ENCODE measurements at places on chromosomes 4 and X. TPM values are rescaled to one million over a fixed set of nuclear protein-coding genes. Genes with fewer than 3 reads are reported as not detected.

DNA sequence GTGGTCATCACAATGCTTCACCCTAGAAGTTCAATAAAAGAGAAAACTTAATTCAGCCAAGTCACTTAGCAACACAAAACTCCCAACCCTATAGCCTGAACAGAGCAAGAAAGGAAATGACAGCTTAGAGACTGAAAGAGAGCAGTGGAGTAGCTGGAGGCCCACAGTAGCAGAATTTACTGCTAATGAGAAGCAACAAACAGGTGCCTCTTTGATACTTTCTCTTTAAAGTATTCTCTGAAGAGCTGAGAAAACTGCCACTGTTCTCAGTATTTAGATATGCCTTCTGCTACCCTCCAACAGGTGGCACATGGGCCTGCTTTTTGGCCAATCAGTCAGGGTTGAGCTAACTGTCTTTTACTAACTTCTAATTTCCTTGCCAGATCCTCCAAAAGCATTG is 240.0 kb downstream of the GPC3 start:
- no peak overlapping the region for H3K27ac ChIP-seq
- DNase-seq, result peak; percentile 7
- no peaks in the 10 kb centered on the region for H3K4me1 ChIP-seq
- no peak overlapping the region for H3K4me3 ChIP-seq
- H3K27me3 ChIP-seq, result no peaks in the 10 kb centered on the region
- H3K36me3 ChIP-seq, result no peaks in the 10 kb centered on the region

Gene TREX2
- 1.3 TPM for polyA plus RNA-seq

DNA sequence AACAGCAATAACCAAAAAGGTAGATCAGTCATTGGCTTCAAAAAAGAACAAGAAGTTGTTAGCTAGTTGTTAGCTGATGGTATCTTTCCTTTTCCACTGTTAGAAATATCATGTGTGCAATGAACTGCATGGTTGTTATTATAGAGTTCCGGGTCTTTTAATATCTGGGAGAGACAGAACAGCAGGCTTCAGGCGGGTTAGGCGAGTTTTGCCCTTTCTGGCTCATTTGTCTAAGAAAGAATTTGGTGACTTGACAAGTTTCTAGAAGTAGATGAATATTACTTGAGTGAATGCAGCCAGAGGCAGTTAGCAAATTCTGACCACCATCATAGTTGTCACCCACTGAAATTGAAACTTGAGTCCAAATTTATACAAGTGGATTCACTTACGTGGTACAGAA is 88.9 kb upstream of the MID1 start:
- peaks cover 4% of the 10 kb centered on the region for H3K4me1 ChIP-seq
- H3K36me3 ChIP-seq, result no peaks in the 10 kb centered on the region
- no peak overlapping the region for H3K27ac ChIP-seq
- H3K4me3 ChIP-seq, result no peak overlapping the region
- DNase-seq, result no peak

- no peak overlapping the region for H3K4me3 ChIP-seq
- H3K27me3 ChIP-seq, result peaks cover 7% of the 10 kb centered on the region
- no peaks in the 10 kb centered on the region for H3K36me3 ChIP-seq
- H3K4me1 ChIP-seq, result no peaks in the 10 kb centered on the region
These were observed 197.8 kb upstream of the AGTR2 start for GRCh38 chrX:115972717-115973116.

DNA sequence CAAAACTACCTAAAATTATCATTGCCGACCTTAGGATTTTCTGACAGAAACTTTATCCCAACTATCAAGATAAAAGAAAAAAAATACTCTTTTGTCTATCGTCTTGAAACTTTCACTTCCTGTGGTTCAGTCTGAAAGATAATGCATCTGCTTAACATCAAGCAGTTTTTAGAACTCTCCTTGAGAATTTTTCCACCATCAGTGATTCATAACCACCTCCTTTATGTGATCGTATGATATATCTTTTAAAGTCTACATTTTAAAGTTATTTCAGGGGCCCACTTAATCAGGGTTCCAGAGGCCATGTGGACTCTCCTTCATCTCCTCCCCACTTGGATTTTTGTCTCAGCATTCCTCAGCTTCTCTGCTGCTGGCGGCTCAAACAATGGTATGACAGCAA is 272.8 kb upstream of the TENM3 start:
- peaks cover 10% of the 10 kb centered on the region for H3K4me1 ChIP-seq
- no peak overlapping the region for H3K27ac ChIP-seq
- H3K36me3 ChIP-seq, result no peaks in the 10 kb centered on the region
- no peaks in the 10 kb centered on the region for H3K27me3 ChIP-seq
- DNase-seq, result no peak

Gene PAGE1
- polyA plus RNA-seq, result not detected

- DNase-seq, result peak; percentile 6
- peak overlapping the region; percentile 77 for H3K4me3 ChIP-seq
- no peaks in the 10 kb centered on the region for H3K36me3 ChIP-seq
- no peak overlapping the region for H3K27ac ChIP-seq
- H3K27me3 ChIP-seq, result no peaks in the 10 kb centered on the region
These were observed 524.9 kb upstream of the HTR2C start for GRCh38 chrX:114058988-114059418.

GRCh38 chrX:34918091-34918736 is 24.4 kb upstream of the FAM47B start:
- no peak overlapping the region for H3K27ac ChIP-seq
- no peak for DNase-seq
- H3K36me3 ChIP-seq, result no peaks in the 10 kb centered on the region

GRCh38 chrX:107935664-107936433 is 46.3 kb downstream of the TEX13B start:
- H3K27ac ChIP-seq, result no peak overlapping the region
- no peaks in the 10 kb centered on the region for H3K4me1 ChIP-seq
- H3K36me3 ChIP-seq, result no peaks in the 10 kb centered on the region

- H3K4me1 ChIP-seq, result no peaks in the 10 kb centered on the region
- no peak overlapping the region for H3K27ac ChIP-seq
- H3K4me3 ChIP-seq, result no peak overlapping the region
- H3K27me3 ChIP-seq, result no peaks in the 10 kb centered on the region
These were observed 2011.9 kb upstream of the PCDH10 start for GRCh38 chr4:131137196-131137595.

Gene TKTL2
- not detected for polyA plus RNA-seq

Gene WWC2
- 0.88 TPM for polyA plus RNA-seq

- DNase-seq, result no peak
- no peak overlapping the region for H3K27ac ChIP-seq
- peaks cover 56% of the 10 kb centered on the region for H3K4me1 ChIP-seq
- H3K4me3 ChIP-seq, result no peak overlapping the region
These were observed 13.6 kb downstream of the JADE1 start for GRCh38 chr4:128823025-128823661.

Gene GAGE12J
- polyA plus RNA-seq, result not detected

DNA sequence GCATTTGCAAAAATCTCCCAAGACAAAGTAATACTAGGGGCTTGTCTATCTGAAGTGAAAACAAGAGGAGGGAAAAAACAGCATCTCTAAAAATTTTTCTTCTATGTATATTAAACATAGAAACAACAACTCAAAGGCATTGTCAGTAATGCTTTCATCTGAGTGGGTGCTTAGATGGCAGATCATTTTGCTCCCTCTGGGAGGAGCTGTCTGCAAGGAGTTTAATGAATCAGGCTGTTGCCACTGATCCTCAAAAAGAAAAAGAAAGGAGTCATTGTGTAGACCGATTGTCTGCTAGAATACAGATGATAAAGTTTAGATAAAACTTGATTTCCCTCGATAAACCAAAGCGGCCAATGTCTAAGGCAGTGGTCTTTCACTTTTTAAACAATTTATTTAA is 49.7 kb upstream of the KLHL8 start:
- no peak overlapping the region for H3K27ac ChIP-seq
- H3K27me3 ChIP-seq, result peaks cover 15% of the 10 kb centered on the region
- no peak for DNase-seq
- peaks cover 4% of the 10 kb centered on the region for H3K4me1 ChIP-seq
- no peak overlapping the region for H3K4me3 ChIP-seq

Gene ART3
- polyA plus RNA-seq, result not detected

- H3K36me3 ChIP-seq, result no peaks in the 10 kb centered on the region
- H3K27me3 ChIP-seq, result no peaks in the 10 kb centered on the region
- H3K4me1 ChIP-seq, result no peaks in the 10 kb centered on the region
- no peak for DNase-seq
These were observed 746.7 kb downstream of the STPG2 start for GRCh38 chr4:97396605-97397004.

GRCh38 chrX:78124307-78124706 is 15.1 kb downstream of the TAF9B start:
- H3K36me3 ChIP-seq, result peaks cover 9% of the 10 kb centered on the region
- no peak for DNase-seq
- H3K27me3 ChIP-seq, result no peaks in the 10 kb centered on the region
- H3K4me1 ChIP-seq, result no peaks in the 10 kb centered on the region

Gene PIN4
- 40.2 TPM for polyA plus RNA-seq

- no peaks in the 10 kb centered on the region for H3K27me3 ChIP-seq
- peaks cover 69% of the 10 kb centered on the region for H3K4me1 ChIP-seq
- peaks cover 21% of the 10 kb centered on the region for H3K36me3 ChIP-seq
- peak; percentile 44 for DNase-seq
These were observed 2.1 kb upstream of the RHOH start for GRCh38 chr4:40194602-40195161.

GRCh38 chrX:108740299-108740774 is 4.0 kb upstream of the IRS4 start:
- no peak overlapping the region for H3K4me3 ChIP-seq

DNA sequence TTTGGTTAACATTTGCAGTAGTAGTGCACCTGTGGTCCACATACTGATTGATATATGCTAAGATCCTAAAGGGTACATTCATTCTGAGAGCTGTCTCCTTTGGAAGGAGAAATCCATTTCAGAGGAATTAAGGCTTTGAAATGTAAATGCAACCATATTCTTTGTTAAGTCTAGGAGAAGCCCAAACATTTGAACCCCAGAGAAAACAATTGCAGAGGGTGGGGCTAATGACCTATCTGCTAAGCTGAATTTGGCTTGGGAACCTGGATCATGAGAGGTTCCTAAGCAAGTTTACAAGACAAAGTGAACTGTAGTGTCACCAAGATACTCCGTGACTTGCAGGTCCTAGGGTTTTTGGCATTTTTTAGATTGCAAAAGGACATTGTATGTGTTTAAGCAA is 41.2 kb downstream of the LAS1L start:
- no peaks in the 10 kb centered on the region for H3K4me1 ChIP-seq
- no peaks in the 10 kb centered on the region for H3K27me3 ChIP-seq

DNA sequence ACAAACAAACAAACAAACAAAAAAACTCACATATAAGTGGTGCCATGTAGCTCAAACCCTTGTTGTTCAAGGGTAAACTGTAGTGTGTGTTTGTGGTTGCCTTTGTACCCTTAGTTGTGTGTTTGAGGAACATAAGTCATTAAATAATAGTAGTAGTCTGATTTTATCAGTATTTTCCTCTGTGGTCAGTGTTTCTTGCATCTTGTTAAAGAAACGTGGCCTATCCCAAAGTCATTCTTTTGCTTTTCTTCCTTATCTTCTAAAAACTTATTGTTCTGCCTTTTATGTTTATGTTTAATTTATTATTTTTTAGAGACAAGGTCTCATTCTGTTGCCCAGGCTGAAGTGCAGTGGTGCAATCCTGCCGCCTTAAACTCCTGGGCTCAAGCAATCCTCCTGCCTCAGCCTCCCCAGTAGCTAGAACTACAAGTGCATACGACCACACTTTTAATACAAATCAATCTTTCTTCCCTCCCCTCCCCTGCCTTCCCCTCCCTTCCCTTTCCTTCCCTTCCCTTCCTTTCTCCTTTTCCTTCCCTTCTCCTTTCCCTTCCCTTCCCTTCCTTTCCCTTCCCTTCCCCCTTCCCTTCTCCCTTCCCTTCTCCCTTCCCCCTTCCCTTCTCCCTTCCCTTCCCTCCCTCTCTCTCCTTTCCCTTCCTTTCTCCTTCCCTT is 26.4 kb downstream of the PRIMPOL start:
- H3K36me3 ChIP-seq, result peaks cover 7% of the 10 kb centered on the region
- no peak overlapping the region for H3K4me3 ChIP-seq
- no peaks in the 10 kb centered on the region for H3K4me1 ChIP-seq
- no peaks in the 10 kb centered on the region for H3K27me3 ChIP-seq
- no peak for DNase-seq

Gene PRDX4
- 28.3 TPM for polyA plus RNA-seq

GRCh38 chr4:105327222-105327621 is 146.6 kb downstream of the PPA2 start:
- H3K4me3 ChIP-seq, result no peak overlapping the region
- H3K27ac ChIP-seq, result no peak overlapping the region
- no peaks in the 10 kb centered on the region for H3K36me3 ChIP-seq
- no peaks in the 10 kb centered on the region for H3K4me1 ChIP-seq
- no peak for DNase-seq

- peaks cover 10% of the 10 kb centered on the region for H3K36me3 ChIP-seq
- DNase-seq, result no peak
- peak overlapping the region; percentile 32 for H3K27ac ChIP-seq
- H3K4me3 ChIP-seq, result no peak overlapping the region
- H3K27me3 ChIP-seq, result peaks cover 34% of the 10 kb centered on the region
- H3K4me1 ChIP-seq, result peaks cover 7% of the 10 kb centered on the region
These were observed 3.5 kb upstream of the NKX1-1 start for GRCh38 chr4:1409491-1410425.

Gene SPOCK3
- polyA plus RNA-seq, result not detected

DNA sequence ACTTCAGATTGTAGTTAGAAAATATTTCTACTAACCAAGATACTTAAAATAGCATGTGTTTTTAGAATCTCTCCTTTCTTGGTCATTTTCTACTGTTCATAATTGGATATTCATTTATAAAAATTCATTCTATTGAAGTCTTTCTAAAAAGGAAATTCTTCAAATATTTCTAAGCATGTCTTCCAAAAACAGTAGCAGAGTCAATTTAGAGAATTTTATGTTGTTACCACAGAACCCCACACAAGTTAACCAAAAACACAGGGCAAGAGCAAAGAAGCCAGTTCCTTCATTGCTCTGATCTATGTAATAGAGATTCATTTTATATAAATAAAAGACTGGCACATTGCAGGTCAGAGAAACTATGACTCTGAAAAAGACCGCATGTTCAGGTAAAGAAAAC is 345.1 kb upstream of the PITX2 start:
- no peak for DNase-seq
- H3K36me3 ChIP-seq, result no peaks in the 10 kb centered on the region
- H3K4me3 ChIP-seq, result no peak overlapping the region
- no peaks in the 10 kb centered on the region for H3K27me3 ChIP-seq
